ENCODE measurements at places on chromosomes 5 and 9.

GRCh38 chr5:142078221-142078620, 30.4 kb upstream of the NDFIP1 start:
- DNase-seq = no peak

DNA sequence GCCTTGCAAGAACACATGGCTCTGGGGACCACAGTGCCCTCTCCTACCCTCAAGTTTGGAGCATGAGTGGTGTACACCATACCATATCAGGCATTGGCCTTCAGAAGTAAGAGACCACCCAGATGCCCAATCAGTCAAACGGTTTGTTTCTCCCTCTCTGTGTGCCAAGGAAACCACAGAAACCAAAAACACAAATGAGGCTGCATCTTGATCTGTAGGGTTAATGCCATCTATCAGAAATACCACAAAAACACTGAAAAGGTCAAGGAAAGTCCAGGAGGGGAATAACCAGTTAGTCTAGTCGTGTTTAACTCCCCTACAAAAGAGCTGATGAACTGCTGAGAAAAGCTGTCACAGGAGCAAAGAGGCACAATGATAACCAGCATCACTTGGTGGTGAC, 78.4 kb downstream of the INSYN2B start:
- DNase-seq = no peak

GRCh38 chr5:172571413-172571812, 69.7 kb upstream of the NEURL1B start:
- no peak for DNase-seq

DNA sequence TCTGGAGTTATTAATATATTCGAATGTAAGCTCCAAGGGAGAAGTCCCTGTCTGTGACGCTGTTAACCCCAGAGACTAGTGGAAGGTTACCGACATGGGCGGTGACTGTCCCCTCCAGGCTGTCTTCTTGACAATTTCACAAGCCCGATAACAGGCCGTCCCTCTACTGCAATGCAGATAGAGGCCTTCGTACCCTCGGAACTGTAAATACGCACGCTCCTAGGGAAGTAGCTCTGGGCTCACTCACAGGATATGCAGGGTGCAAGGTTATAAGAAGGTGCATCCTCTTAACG, 680 bp upstream of the RFK start:
- DNase-seq = peak; percentile 40

DNA sequence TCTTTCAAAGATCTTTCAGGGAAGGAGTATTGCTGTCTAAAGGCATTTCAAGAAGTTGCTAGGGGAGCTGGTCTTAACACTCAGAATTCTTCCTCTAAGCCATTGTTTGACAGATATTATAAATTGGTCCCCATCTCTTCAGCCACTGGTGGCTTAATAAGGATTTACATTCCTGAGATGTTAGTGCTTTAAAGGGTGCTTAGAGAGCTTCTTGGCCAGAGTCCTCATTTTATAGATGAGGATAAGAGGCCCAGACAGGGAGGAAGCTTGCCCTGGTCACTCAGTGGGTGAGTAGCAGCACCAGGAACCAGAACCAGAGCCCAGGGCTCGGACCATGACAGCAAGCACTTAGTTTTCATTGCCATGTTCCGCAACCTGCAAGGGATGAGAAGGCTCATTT, 53.2 kb downstream of the GALNT10 start:
- no peak for DNase-seq

- DNase-seq = no peak
Measured at GRCh38 chr5:174291162-174291561, 245.7 kb downstream of the NSG2 start.

DNA sequence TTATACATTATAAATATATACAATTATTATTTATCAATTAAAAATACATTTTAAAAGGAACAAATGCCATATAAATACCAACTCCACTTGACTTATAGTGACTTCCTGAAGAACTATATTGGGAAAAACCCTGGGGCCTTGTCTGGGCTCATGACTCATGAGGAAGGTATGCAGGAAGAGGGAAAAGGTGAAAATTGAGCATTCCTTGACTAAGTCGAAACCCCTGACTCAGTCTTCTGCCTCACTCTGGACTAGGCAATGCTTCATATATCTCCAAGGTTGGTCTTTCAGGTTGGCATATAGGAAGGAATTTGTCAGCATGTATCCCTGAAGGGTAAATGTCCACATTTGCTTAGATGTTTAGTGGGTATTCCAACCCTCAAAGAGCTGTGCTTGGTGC, 78.5 kb downstream of the SH3TC2 start:
- DNase-seq = no peak

GRCh38 chr5:88644676-88645075, 238.3 kb downstream of the MEF2C start:
- DNase-seq = no peak

GRCh38 chr5:167920589-167920988, 370.9 kb upstream of the WWC1 start:
- DNase-seq = no peak

GRCh38 chr5:11822598-11822997, 81.6 kb downstream of the CTNND2 start:
- DNase-seq = no peak

DNA sequence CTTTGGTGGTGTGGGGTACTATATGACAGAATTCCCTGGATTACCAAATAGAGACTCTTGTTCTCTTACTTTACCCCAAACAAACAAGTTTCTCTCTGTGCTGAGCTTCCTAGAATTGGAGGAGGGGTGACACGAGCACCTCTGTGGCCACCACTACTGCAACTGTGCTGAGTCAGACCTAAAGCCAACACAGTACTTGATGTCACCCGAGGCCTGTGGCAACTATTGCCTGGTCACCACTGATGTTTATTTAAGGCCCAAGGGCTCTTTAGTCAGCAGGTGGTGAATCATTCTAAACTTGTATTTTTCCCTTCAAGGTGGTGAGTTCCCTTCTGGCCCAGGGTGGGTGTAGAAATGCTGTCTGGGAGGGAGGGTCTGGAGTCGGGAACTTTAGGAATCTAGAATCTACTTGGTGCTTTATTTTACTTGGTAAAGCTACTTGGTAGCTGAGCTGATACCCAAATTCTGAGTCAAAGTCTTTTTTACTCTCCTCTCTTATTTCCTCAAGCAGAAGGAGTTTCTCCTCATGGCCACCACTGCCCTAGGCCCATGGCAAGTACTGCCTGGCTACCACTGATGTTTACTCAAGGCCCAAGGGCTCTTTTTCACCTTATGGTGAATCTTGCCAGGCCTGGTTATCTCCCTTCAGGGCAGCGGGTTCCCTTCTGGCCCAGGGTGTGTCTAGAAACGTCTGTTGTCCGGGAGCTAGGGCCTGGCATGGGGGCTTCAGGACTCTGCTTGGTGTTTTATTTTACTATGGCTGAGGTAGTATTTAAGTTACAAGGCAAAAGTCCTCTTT, 9.8 kb downstream of the LURAP1L start:
- peak; percentile 83 for DNase-seq

DNA sequence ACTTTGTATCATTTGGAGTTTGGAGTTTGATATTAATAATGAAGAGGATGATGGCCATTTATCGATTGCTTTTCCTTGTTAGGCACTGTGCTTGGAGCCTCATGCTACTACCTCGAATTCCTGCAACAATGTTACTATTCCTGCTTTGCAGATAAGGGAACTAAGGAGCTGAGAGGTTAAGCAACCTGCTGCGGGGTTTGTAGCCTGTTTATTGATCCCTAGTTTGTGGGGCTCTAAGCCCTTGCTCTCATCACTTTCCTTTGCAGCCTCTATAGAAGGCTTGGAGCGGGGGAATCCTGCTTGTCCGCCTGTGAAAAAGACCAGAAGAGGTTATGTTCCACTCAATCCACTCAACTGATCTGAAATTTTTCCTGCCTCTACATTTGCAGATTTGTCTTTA, 15.8 kb downstream of the ARHGEF28 start:
- no peak for DNase-seq

DNA sequence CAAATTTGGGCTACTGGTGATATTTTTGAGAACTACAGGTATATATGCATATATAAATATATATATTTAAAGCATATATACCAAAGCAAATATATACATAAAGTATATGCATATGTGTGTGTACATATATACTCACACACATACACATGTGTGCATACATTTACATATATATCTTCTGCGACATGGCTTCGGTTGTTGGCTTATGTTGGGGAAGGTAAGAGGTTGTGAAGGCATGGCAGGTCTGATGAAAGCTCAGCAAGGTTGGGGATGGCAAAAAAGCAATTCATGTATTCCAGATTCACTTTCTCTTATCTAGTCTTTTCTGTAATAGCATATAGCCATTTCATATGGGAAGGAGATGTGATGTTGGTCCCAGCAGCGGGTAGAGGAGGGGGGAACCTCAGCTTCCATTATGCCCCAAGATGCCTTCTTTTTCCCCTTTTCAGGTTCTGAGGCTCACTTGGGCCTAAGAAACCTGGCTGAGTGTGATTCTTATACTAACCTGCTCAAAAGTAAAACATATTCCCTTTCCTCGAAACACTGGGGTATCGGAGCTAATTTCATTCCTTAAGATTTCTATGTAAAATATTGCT, 201.7 kb downstream of the MEF2C start:
- DNase-seq = no peak

DNA sequence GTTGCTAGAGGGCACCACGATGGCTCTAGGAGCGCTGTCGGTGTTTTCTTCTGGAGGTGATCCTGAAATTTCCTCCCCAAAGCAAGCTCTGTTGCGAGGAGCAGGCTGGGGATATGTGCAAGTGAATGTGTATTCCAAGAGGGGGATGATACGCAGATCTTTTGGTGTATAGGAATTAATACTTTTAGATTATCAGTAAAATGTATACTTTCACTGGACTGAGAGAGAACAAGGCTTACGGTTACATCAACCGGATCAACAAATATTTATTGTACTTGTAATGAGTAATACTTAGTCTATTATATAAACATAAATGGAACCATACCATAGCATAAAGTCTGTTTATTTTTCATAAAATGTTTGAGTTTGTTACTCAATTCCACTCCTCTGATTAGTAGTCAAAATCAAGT, 632 bp upstream of the PRKAA1 start:
- DNase-seq = no peak

DNA sequence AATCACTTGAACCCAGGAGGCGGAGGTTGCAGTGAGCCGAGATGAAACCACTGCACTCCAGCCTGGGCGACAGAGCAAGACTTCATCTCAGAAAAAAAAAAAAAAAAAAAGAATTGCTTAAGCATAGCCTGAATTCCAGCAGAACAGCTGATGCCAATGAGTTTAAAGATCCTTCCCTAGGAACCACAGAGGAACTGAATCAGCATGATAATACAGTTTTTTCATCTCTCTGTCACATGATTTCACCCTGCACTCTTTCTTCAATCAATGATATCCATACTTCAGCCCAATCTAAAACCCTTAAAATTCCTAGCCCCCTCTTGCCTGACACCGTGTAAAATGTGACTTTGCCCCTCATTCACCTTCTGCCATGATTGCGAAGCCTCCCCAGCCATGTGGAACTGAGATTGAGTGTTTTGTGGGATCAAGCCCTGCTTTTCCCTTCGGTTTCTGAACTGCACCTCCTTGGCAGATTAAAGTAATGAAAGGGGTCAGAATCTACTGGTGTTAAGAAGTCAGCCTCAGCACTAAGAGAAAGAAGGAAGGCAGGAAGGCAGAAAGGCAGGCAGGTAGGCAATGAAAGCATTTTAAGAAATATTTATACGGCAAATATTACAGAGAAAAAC, 20.9 kb upstream of the DMXL1 start:
- no peak for DNase-seq

DNA sequence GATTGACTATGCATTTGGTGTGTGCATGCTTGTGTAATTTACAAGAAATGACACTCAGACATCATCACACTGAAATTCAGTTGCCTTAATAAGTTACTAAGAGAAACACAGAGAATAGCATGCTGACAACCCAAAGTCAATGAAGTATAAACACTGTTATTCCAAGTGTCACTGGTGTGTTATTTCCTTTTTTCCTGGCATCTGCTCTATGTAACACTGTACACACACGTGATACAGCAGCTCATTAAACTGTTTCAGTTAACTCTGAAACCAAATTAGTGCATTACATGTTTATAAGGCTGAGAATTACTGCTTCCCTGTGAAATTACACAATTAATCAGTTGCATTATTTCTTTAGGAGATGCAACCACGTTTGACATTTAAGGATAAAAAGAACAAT, 252.7 kb downstream of the EFNA5 start:
- no peak for DNase-seq

DNA sequence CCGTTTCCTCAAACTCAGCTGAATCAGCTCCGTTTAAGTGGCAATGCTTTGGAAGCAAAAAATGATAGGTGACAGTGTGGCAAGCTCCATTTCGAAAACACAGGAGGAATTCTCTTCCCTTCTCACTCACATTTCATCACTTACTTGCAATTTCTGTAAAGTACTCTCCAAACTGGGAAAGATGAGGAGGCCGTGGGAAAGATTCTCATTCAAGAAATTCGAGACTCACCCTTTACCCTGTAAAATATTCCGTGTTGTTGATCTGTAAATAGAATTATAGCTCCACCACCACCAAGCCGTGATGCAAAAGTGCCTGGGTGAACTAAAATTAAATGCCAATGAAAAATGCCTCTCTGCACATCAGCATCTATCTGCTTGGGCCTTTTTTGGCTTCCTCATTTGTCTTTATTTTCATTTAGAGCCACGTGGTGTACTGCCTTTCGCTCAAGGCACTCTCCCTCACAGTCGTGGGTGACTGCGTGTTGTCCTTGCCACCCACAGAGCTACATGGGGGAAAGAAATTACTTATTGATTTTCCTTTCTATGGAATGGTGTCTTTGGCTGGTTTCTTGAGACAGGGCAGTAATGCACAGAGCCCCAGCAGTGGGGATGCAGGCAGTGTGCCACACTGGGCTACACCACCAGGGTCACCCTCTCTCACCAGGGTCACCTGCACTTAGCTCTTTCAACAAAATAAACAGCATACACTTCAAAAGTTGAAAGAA, 289.3 kb upstream of the TAS2R1 start:
- no peak for DNase-seq

DNA sequence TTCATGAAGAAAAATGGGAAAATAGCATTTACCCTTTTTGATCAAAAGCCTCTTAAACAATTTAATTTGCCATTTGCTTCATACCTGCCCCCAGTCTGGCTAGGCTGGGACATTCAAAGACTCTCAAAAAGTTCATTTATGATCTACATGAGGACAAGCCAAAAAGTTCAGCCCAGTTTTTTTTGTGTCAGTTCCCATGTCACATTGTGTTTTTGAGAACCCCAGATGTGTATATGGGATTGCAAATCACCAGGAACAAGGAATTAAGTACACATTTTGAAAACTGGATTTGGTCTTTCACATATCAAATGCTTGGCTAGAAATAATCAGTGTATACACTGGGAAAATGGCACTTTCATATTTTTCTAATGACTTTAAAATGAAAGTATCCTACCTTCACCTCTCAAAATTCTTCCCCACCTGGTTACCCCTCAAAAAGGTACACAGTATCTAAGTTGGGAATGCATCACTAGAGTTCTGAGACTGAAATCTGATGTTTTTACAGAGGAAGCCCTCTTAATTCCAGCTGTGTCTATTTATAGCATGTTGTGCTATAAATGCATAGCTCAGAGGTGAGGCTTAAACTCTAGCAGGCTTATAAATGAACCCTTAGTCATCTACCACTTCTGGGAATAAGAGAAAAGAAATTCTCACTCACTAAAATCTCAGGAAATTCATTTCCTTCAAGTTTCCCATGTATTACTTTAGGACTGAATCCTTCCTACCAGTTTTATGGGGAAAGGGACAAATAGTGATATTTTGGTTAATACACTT, 9.3 kb downstream of the STOM start:
- DNase-seq = no peak

GRCh38 chr5:14491015-14491915, 90.3 kb upstream of the OTULINL start:
- no peak for DNase-seq

All from NCI-H510A (cell line).